ENCODE measurements at places on chromosomes 5 and 9.

- no peak for DNase-seq
Observed at GRCh38 chr5:144281784-144282183, 111.1 kb downstream of the KCTD16 start.

DNA sequence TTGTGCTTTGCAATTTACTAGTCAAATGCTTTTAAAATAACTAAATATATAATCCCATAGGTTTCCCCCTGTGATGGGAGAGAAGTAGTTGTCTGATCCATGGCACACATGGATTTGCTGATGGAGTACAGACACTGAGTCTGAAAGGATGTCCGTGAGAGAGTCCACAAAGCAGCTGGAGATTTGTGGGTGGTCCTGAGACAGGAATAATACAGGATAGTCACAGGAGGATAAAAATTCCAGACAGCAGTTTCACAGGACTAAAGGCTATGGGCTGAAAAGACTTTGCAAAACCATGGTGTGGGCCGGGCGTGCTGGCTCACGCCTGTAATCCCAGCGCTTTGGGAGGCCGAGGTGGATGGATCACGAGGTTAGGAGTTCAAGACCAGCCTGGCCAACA lies 58.7 kb upstream of the ZFR start:
- no peak for DNase-seq

DNA sequence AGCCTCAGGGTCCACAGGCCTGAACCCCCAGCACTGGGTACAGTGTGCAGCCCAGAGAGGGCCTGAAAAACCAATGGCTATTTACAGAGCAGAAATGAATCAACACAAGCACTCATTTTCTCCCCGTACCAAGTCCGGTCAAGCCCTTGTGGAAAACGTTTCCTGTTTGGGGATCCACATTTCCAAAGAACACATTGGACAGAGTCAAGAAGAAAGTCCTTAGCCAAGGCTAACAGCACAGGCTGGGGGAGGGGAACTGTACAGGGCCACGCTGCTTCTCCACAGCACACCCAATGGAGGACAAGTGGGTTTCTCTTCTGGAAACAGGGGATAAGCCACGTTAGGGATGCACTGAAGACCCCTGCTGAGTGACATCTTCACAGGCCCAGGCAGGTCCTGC lies 62.3 kb downstream of the NSUN2 start:
- DNase-seq: no peak

GRCh38 chr5:1834721-1835429 lies 33.7 kb downstream of the NDUFS6 start:
- no peak for DNase-seq

GRCh38 chr9:117528225-117528624 lies 113.4 kb upstream of the ASTN2 start:
- no peak for DNase-seq

DNA sequence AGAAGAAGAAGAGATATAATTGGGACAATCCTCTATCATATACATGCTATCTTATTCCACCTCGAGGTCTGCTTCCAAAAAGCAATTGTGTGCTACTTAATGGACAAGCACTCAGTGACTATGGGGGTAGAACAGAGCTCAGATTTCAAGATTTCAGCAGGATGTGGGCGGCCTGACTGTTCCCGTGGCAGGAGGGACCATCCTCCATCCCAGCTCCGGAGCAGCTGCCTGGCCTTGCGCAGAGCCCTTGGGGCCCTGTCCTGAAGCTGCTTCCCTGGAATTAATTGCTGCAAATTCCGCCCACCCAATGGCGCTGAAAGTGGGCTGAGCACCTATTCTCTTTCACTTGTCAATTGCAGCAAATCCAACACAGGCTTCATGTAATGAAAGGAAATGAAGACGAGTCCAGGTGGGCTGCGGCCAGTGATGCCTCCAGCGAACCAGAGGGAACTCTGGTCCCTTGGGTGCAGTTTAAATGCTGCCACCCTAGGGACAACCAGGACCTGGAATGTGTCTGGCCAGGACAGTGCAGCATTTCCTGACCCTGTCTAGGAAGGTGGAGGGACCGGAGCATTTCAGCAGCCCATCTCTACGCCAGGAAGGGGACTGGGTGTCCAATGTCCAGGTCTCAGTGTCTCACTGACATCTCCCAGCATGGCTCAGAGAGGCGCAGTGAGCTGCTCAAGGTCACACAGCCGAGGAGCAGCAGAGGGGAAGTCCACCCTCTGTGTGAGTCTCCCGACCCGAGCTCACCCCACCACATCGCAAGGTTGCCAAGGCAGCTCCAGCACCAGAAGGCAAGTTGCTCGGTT lies 50.5 kb upstream of the FCN1 start:
- DNase-seq: no peak

DNA sequence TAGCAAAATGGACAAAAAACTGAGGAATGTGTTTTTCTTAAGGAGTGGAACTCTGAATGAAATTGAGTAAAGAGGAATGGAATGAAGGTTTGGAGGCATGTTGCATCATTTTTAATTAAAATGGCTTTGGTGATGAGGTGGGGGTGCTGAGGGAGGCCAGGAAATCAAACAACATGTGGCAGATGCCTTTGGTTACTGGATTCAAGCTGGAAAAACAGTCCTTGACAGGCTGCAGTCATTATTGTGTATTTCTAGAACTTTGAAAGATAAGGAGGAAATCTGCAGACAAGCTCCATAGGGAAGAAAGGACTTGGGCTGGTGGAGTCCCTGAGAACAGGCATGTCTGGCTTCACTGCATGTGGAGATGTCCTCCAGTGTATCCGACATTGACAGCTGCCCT lies 203.5 kb upstream of the HAPLN1 start:
- no peak for DNase-seq

GRCh38 chr5:60843386-60843935 lies 608 bp downstream of the ELOVL7 start:
- no peak for DNase-seq

GRCh38 chr5:114391321-114391720 lies 29.5 kb downstream of the KCNN2 start:
- no peak for DNase-seq

- DNase-seq: no peak
Observed at GRCh38 chr5:5483880-5484598, 61.6 kb downstream of the ICE1 start.

DNA sequence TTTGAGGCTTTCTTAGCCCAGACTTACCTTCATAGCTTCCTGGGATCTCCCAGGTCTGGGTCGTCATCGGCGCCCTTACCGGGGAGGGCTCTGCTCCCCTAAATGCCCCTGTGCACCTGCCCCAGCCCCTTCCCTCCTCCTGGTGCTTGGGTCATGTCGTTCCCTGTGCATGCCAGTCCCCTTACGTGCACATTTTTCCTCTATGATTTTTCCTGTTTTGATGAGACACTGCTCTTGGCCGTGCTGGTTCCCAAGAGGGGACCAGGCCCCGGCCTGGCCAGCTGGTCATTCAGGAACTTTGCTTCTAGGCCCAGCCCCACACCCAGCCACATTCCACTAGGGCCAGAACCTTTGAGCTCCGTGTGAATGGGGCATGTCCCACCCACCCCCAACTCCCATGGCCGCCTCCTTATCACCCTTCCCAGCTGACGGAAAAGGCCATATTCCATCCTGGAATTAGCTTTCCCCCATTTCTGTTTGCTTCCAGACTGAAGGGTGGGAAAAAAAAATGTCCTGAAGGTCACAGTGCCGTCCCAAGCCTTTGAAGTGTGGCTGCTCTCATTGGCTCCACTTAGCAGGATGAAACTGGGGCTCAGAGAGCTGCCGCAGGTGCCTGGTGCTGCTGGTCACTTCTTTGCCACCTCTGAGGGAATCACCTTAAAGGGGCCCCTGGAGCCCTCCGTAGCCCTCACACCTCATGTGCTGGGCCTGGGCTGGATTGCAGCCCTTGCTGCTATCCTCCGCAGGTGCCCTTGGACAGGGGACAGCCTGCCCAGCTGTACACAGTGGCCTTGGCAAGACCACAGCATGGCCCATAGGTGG lies 25.1 kb downstream of the ERGIC1 start:
- no peak for DNase-seq

DNA sequence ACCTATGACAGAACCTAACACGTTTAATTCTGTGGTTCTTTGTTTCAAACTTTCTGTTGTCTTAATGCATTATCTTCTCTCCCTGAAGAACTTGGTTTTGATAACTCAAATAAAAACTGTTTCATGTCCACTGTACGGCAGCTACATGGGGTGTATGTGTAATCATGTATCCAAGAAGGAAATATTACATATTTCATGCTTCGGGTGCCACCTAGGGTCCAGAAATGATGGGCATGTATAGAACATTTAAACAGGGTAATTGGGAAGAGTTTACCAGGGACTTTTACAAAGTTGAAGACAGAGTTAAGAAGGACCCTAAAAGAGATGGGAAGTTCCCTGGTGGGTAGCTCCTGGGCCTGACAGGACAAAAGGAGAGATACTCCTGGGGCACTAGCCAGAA lies 291.3 kb downstream of the FBXL7 start:
- DNase-seq: no peak

DNA sequence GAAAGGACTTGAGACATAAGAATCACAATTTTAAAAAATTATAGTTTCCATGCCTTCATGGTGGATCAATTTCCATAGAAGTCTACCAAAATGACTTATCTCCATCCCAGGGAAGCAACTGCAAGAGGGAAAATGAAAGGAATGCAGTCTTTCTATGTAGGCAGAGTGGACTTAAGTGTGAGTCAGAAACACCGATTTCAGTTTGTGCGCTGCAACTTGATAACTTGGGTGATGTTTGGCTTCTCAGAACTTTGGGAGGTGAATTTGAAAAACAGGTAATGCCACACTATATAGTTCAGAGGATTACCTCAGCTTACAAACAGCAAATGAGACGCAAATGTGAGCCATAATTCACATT lies 708 bp upstream of the CSNK1G3 start:
- DNase-seq: no peak

- no peak for DNase-seq
Observed at GRCh38 chr9:86830356-86830755, 117.0 kb downstream of the GAS1 start.

GRCh38 chr9:15670894-15671293 lies 118.1 kb downstream of the CCDC171 start:
- no peak for DNase-seq

DNA sequence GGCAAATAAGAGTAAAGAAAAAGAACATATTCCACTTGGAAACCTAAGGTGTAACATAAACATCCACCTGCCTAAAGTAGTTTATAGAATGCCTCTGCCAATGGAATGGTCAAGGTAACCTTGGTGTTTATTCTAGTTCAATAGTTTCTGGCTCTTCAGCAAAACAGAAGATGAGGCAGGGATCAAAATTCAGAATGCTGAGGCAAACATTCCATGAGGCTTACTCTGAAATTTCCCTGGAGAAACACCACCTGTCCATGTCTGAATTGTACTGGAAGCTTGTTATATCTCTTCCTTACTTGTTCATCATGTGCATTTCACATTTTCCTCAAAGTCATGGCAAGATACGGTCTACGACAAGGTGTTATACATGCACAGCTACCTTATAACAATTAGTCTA lies 1862.4 kb upstream of the ACO1 start:
- no peak for DNase-seq

- no peak for DNase-seq
Observed at GRCh38 chr5:143102411-143102810, 301.1 kb downstream of the NR3C1 start.

- DNase-seq: no peak
Observed at GRCh38 chr5:146365618-146366017, 27.0 kb downstream of the POU4F3 start.

DNA sequence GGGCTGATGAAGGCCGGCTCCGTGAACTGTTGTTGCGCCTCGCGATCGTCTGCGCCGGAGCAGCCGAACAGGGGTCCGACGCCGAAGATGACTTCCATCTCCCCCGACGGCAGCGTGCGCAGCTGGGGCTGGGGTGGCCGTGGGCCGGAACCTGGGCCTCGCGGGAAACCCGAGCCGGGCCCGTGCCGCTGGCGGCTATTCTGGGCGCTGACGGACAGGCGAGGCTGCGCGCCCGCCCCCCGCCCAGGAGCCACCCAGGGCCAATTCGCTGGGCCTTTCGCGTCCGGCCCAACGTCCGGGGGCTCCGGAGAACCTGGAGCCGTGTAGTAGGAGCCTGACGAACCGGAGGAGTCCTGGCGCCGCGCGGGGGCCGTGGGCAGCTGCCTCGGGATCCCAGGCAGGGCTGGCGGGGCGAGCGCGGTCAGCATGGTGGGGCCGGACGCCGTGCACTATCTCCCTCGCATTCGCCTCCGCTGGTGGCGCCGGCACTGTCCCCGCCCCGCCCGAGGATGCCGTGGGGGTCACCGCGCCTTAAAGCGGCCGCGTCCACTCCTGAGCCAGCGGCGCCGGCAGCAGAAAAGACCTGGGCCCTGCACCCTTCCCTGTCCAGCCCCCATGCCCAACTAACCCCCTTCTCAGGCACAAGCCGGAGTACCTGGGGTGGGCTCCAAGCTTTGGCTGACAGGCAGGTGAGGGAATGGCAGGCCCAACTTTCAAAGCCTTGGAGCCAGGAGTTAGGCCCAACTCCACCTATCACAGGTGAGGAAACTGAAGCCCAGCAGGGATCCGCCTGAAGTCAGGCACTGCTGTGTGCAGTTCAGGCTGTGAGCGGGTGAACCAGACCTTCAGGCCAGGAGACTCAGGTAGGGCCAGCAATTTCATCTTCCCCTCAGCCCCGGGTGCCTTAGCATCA lies at the start of gene PROB1:
Gene PROB1 (minus strand): TSS at position 451 of the 913 bp plus-strand sequence. CDS start 23 bp downstream, at position 428.
- DNase-seq: no peak

- DNase-seq: no peak
Observed at GRCh38 chr5:172097356-172097755, 90.7 kb downstream of the STK10 start.

DNA sequence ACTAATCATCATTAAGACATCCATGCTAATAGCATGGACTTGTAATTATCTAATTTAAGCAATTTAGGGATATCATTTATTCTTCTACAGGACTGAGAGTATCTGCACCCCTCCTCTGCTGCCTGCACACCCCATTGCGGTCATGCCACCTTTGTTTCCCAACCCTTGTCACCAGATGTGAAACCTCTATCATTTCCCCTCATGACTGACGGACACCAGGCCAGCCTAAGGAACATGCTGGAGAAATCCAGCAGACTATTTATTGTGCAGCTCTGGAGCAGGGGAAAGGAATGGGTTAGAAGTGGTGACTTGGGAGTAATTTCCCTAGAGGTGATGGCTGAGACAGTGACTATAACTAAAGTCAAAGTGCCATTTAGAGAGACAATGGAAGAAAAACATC lies 40.7 kb downstream of the UGCG start:
- no peak for DNase-seq

- DNase-seq: no peak
Observed at GRCh38 chr5:87170799-87171198, 96.9 kb upstream of the RASA1 start.

DNA sequence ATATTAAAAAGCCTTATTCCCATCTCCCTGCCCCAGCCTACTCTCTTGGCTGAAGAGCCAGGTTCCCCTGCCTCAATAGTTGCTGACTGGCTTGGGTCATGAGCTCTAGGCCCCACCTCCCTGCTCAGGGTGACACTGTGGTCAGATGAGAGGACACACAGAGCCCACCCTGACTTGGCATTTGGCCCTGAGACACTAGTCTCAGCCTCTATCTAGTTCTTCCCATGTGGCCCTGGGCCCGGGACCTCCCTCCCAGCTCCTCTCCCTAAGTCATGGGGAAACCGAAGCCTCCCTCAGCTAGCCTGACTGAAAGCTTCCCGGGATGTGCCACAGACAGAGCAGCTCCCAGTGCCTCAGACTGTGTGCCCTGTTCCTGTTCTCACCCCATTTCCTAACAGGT lies 5.8 kb upstream of the MYOZ3 start:
- no peak for DNase-seq

All from stimulated activated CD4-positive, alpha-beta T cell treated with anti-CD3 and anti-CD28 coated beads, Interleukin-12 subunit alpha, Interleukin-12 subunit beta, amount 100 ng/mL, for 24 hours (primary cell).